ENCODE measurements at places on chromosomes 6 and 20.

DNA sequence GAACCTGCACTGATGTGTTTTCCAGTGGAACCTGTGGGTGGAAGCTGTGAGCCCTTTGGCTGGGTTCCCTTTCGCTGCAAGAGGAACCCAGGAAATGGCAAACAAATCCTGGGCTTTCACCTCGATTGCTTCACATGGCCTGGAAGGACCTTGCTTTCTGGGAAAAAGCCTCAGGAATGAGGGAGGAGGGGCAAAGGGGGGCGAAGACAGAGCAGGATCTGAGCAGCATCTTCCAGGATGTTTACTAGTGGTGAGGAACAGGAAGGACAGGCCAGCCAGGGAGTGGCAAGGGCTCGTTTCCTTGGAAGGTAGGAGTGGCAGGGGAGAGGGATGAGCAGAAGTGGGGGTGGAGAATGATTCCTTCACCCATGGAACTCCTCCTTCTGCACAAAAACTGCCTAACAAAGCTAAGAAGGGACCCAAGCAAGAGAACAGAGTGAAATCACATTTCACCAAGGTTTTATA, 5.9 kb downstream of the SLC2A10 start:
- DNase-seq, result no peak

DNA sequence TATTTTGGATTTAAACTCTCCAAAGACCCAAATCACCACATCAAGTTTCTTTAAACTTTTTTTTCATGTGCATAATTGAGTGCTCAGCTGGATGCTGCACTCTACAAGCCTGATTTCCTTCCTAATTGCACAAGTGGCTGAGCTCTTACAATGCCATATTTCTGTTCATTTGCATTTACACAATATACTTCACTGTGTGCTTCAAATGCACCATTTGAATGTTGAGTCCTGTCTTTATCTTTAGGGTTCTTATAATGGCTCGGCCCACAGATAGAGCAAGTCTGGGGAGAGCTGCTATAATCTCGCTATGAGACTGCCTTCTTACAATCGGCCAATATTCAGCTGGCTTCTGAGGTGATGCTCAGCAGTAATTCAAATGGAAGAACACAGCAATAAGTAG, 200.6 kb upstream of the MAP3K7 start:
- DNase-seq, result no peak

- DNase-seq, result no peak
Observed at GRCh38 chr6:166315436-166315835, 7.2 kb upstream of the PRR18 start.

DNA sequence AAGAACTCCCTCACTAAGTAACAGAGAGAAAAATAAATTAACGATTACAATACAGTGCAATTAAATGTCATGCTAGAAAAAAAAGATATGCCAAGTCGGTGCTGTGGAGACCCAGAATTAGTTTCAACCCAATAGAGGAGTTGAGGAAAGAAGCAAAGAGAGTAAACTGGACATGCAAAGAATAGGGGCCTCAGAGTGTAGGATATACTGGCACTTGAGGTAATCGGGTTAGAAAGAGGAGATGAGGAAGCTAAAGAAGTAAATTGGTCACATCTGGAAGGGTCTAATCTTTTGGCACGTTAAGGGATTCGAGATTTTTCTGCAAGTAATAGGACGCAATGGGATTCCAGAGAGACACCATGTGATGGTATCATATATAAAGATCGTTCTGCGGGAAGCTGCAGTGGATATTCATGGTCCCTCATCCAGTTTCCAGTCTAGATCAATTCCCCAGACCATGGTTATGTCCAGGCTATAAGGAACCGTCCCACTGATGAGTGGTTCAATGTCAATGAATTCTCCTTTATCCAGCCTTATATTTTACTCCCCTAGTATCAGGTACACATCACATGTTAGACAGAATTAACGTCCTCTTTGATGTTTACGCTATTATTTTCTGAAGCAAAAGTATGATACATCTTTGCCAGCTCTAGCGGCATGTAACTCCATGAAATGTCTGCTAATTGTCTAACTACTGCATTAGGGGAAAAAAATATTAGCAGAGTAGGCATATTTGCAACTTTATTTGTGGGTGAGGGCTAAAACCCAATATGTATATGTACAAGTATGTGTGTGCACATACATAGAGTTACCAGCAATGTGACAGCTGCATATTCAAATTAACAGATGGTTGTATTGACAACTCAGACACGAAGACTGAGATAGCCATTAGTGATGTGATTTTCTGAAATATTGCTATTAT, 1.1 kb upstream of the TBC1D32 start:
- no peak for DNase-seq

DNA sequence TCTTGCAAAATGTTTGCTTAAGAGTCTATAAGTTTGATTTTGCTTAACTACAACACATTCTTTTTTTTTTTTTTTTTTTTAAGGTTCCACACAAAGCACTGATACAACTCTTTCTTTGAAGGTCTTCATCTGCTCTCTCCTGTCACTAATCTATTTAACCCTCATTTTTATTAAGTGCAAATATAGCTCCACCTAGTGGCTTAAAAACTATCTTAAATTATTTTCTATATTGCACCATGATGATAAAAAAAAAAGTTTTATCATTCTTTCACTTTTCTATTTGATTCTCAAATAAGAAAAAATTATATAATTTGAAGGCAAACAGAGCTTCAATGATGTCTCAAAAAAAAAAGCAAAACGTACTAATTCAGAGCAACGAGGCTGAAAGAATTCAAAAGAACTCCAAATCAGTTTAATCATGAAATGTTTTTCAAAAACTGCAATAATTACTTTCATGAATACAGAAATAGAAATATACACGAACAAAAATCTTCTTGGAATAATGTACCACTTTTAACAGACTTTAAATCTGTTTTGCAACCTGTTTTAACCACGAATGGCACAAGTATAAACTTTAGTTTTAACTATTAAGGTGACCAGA, 12.8 kb downstream of the ESF1 start:
- DNase-seq, result no peak

- DNase-seq, result no peak
Observed at GRCh38 chr20:36045373-36045714, 77.0 kb downstream of the CNBD2 start.

- DNase-seq, result no peak
Observed at GRCh38 chr20:39745380-39745779, 783.2 kb downstream of the DHX35 start.

- peak; percentile 37 for DNase-seq
Observed at GRCh38 chr6:130525408-130525807, 159.6 kb downstream of the TMEM200A start.

DNA sequence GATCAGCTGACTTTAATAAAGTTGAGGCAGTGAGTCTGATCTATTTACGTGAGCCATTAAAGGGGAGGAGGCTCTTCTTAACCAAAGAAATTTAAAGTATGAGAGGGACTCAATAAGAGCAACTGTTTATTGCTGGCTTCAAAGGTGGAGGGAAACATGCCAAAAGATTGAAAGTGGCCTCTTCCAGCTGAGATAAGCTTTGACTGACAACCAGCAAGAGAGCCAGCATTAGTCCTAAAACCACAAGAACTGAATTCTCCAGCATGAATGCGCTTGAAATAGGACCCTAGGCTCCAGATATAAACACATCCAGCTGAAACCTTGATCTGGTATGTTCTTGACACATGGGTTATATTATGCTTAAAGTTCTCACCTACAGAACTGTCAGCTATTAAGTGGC, 123.1 kb upstream of the GJE1 start:
- DNase-seq, result no peak

- DNase-seq, result no peak
Observed at GRCh38 chr6:125658136-125658535, 91.3 kb upstream of the HEY2 start.

- no peak for DNase-seq
Observed at GRCh38 chr20:56504373-56505005, 20.1 kb upstream of the FAM209A start.

DNA sequence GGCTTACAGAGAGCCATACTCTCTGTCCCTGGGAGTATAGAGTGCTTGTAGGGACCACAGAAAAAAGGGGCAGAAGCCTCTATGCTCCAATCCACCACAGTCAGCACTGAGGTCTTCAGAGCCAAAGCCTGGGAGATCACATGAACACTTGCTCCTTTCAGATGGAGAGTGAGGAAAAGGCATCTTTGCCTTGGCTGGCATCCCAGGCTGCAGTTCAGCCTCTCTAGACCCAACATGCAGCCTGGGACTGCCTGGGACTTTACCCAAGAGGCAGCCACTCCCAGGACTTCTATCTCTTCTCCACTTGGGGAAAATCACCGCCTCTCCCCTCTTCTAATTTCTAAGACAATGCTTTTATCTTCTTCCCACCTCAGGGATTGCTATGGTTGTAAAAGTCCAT, 46.5 kb upstream of the MYLIP start:
- DNase-seq, result no peak

DNA sequence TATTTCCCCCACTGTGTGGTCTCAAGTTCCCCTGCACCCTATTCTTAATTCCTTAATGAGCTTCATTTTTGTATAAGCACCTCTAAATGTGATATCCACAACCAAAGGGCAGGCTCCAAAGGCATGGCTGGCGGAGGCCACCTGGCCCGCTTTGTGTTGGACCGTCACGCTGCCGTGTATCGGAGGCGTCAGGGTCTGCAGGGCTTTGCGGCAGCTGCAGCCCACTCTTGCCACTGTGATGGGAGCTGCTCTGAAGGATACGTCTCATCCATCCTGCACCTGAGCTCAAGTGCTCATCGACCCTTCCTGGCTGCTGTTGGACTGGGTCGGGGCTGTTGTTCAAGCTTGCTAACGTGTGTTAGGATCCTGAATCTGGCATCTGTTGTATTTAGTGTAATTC, 177.6 kb downstream of the ARID1B start:
- DNase-seq, result no peak

DNA sequence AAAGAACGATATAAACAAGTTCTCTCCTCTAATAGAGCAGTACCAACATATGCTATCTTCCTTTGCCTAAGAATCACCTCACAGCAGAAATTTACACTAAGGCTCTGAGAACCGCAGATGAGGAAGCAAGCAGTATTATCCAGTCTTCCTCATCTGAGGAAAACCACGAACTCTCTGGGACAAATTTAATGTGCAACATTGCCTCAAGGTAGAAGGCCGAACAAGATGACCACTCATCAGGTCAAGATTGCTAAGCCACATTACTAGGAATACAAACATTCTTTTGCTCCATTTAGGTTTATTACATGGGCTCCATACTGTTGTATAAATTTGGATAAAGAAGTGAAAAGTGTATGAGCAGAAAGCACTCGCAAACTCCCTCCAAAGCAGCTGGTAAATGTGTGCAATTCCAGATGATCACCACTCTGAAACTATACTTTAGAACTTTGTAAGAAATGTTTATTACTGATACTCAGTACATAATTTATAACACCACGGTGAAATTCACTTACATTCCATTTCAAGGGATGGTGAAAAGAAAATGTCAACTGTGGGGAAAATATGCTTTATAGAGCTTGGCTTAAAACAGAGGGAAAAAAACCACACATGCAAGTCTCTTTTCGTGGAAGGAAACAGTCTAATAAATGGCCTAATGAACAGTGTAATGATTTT, 398.4 kb downstream of the BTBD9 start:
- DNase-seq, result no peak

GRCh38 chr6:13485303-13485702, 2.1 kb downstream of the GFOD1 start:
- DNase-seq, result no peak

GRCh38 chr6:143691900-143692636, 14.3 kb downstream of the PHACTR2 start:
- no peak for DNase-seq

DNA sequence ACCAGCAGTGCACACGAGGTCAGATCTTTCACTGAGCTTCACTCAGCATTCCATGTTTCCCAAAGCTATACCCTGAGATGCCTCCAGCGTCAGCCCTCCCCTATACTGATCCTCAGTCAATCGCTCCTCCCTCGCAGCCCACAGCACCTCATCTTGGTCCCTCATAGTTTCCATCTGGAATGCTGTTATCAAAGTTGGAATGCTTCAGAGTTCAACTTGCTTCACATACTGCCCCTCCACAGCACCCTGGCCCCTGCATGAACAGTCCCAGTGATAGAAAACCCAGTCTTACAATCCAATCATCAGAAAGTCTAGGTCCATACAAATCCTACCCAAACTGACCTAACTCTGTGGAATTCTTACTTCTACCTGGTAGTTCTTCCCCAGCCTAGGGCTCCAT, 20.0 kb downstream of the SPAG4 start:
- no peak for DNase-seq

DNA sequence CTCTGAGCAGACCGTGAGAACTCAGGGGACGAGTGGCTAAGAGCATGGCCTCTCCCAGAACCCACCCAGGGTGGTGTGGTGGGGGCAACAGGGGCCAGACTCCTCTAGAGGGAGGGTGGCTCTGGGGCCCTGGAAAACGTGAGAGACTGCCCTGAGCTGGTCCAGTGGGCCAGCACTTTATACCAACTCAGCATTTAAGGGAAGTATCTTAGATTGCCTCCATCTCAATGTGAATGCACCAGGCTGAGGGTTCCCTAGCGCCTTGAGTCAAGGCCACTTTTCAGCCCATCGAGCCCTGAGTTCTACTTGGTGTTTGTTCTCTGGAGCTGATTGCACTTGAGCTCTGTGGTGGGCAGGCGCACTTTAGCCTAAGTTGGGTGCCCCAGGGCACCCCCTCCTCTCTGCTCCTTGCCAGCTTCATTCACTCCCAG, 42.0 kb upstream of the IRF4 start:
- DNase-seq, result no peak

Data from globus pallidus (tissue), 1 donor.